Stimulated activated CD4-positive, alpha-beta T cell treated with anti-CD3 and anti-CD28 coated beads, Interleukin-1b, Interleukin-23, amount 100 ng/mL, for 1 hour (primary cell): ENCODE measurements at places on chromosomes 16 and 17.

GRCh38 chr16:79508294-79508693 is 92.2 kb downstream of the MAF start:
- DNase-seq = no peak

DNA sequence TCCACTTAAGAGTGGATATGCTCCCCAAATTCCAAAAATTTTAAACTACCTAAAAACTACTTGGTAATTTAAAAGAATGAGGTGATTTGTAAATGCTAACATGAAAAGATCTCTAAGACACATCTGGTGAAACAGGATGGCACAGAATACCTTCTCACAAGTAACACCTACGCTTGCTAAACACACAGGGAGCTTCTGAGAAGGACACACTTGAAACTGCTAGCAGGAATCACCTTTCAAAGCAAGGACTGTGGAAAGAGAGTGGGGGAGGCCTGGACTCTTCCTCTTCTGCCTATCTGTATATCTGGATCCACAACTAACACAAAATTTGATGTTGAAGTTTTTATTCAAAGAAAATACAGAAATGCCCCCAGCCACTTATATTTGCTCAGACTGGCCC is 52.4 kb downstream of the CYTH1 start:
- no peak for DNase-seq

GRCh38 chr16:31187808-31188189 is 7.9 kb downstream of the FUS start:
- DNase-seq = no peak

DNA sequence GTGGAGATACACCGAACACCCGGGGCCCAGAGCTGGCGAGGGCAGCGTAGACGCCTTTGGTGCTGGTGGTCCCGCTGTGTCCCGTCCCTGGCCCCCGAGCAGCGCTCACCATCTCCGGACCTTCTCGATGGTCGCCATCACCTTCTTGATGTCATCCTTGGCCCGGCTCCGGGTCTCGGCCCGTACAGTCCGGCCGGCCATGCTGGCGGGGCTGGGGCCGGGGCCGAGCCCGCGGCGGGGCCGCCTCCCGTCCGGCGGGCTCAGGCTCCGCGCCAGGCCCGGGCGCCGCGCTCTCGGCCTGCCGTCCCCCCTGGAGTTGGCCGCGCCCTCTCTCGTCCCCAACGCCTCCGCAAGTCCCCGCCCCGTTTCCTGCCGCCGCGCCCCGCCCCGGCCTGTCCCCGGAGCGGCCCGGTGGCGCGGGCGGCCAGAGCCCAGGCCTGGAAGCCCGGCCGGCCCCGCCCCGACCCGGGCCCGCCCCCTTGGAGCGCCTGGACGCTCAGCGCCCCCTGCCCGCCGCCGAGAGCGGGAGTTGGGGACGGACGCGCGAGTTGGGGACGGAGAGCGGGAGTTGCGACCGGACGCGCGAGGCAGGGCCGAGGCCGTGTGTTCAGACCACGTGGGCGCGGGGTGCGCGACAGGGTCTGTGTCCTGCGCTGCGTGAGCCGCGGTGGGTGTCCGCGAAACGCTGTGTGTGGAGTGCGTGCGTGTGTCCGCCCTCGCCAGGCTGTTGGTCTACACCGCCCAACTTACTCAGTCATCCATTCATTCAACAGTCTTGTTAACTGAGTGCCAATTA is at the start of gene BCL7C:
Gene BCL7C (minus strand): TSS at position 334 of the 796 bp plus-strand sequence. CDS start 133 bp downstream, at position 201.
- DNase-seq = peak; percentile 70

- DNase-seq = no peak
Measured at GRCh38 chr17:74994440-74994839, 7.0 kb downstream of the CDR2L start.

DNA sequence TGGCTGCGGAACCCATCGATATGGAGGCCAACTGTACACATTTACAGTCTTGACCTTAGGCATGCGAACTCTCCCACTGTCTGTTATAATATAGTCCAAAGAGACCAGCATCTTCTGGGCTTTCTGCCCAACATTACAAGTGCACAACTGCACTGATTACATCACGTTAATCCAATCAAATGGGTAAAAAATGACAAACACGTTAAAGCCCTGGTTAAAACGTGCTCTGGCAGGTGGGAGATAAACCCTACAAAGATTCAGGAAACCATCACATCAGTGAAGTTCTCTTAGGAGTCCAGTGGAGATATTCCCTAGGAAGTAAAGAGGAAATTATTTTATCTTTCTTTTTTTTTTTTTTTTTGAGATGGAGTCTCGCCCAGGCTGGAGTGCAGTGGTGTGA is 23.7 kb upstream of the XYLT2 start:
- no peak for DNase-seq

DNA sequence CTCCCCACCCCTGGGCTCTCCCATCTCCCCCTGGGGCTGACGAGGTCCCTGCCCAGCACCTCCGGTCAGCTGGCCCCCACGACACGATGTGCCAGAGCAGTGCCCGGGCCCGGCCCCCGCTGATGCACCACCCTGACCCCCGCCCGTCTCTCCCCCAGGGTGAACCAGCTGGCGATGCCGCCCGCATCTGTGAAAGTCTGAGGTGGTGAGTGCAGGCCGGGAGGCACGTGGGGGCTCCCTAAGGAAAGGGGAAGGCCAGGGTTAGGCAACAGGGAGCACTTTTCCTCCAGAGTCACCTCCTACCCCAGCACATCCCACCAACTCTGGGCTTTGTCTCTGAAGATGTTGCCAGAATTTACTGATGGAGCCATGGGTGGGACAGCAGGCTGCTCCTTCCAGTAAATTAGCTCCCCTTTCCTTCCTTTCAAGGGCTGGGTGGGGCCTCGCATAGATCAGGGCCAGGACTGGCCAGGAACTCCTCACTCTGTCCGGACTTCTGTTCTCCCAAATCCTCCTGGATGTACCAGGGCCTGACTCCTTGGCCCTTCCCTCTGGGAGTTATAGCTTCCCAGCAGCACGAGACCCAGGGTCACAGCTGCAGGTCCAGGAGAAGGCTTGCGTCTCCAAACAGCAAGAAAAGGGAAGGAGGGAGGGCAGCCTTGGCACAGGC is 18.3 kb downstream of the MYBBP1A start:
- no peak for DNase-seq

DNA sequence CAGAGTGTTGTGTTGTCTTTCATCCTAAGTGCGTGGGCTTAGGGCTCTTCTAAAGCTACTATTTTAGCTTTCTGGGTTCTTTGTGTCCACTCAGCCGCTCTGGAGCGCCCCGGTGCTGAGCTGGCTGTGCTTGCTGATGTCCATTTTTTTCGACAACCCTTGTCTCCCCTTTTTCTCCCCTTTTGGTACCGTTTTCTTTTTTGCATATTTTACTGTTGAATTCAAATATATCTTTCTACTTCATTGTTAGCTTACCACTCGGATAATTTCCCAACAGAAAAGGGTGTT is 1.2 kb downstream of the SRRM2 start:
- DNase-seq = no peak

DNA sequence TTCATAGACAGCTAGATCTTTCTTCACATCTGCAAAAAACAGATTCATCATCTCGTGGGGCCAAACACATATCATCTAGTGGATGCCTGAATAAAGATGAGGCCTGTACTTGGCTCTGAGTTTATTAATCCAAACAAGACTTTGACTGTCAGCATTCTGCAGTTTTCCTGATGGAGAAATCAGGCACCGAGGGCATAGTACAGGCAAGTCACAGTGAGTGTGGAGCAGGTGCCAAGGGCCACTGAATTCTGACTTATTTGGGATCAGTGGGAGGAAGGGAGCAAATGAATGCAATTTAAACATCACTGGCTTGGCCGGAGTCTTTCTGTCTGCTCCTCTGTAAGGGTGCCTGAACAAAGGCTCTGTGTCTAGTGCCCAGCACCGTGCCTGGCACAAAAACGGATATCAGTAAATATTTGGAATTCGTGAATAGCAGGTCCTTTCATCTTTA is 975 bp downstream of the CFAP20 start:
- DNase-seq = no peak

DNA sequence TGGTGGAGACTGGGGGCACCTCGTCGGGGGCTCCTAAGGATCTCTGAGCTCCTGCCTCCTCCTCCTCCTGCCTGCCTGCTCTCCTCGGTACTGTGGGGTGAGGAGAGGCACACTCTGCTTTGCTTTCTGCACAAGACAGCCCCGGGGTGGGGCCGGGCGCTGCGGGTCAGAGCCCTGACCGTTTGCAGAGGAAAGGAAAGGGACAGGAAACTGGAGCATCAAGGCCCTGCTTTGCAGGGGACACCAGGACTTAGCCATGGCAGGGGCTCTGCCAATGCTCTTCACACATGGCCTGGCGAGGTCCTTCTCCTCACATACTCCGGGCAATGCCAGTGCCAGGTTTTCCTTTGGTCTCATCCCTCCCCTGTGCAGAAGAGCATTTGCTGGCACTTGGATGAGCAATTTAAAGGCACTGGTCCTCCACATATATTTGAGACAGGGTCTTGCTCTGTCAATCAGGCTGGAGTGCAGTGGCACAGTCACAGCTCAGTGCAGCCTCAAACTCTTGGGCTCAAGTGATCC is 23.8 kb upstream of the DOC2B start:
- DNase-seq = no peak

- DNase-seq = no peak
Measured at GRCh38 chr16:48965386-48965785, 316.3 kb downstream of the CBLN1 start.

- DNase-seq = no peak
Measured at GRCh38 chr16:11672206-11673090, 4.2 kb downstream of the SNN start.

- no peak for DNase-seq
Measured at GRCh38 chr17:65011966-65012365, 44.6 kb downstream of the GNA13 start.

DNA sequence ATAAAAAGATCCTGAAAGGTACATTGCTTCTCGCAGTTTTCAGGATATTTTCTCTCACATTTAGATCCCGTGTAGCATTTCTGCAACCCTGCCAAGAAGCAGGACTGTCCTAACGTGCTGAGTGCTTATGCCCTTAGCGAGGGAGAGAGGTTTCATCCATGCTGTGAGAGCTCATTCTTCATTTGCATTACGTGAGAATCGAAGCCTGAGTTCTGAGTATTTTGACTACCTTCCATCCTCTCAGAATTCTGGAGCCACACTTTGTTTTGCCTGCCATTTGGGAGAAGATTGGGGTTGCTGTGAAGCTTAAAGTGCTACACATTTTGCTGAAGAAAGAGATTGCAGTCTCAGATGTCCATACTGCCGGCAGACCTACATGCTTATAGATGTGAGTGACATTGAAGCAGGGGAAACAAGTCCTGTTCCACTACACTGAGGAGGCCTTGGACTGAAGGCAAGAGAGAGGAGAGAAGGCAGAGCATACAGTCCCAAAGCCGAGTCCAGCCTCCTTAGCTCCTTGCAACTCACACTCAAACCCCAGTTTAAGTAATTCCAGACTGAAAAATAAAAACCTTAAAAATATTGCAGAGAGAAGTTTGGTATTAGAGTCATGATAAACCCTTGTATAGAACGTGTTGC is 183.0 kb downstream of the PRKCA start:
- no peak for DNase-seq

GRCh38 chr17:38751144-38751807 is 1.3 kb upstream of the PSMB3 start:
- no peak for DNase-seq

DNA sequence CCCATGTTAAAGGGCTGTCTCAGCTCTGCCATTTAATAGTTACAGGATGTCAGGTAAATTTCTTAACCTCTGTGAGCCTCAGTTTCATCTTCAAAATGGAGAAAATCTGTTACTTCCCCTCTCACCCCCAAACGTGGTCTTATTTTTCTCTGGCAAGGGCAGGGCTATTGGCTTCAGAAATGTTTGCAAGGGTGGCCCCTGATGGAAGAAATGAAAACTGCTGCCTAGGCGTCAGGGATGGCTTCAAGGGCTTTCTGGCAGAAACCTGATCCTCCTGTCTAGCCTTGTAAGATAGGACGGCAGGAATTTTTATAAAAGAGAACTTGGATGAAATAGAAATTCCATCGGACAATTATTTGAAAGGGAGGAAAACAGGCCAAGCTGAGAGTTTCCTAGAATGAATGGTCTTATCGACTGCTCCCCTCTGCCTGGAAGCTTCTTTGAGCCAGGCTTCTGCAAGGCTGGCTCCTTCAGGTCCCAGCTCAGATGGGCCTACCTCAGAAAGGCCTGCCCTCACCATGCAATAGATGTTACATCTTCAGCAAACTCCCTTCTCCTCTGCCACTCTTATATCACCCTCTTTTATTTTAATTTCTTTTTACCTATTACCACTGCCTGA is 43.0 kb upstream of the TANGO6 start:
- DNase-seq = no peak

GRCh38 chr16:89534252-89534756 is 26.1 kb downstream of the SPG7 start:
- DNase-seq = no peak

DNA sequence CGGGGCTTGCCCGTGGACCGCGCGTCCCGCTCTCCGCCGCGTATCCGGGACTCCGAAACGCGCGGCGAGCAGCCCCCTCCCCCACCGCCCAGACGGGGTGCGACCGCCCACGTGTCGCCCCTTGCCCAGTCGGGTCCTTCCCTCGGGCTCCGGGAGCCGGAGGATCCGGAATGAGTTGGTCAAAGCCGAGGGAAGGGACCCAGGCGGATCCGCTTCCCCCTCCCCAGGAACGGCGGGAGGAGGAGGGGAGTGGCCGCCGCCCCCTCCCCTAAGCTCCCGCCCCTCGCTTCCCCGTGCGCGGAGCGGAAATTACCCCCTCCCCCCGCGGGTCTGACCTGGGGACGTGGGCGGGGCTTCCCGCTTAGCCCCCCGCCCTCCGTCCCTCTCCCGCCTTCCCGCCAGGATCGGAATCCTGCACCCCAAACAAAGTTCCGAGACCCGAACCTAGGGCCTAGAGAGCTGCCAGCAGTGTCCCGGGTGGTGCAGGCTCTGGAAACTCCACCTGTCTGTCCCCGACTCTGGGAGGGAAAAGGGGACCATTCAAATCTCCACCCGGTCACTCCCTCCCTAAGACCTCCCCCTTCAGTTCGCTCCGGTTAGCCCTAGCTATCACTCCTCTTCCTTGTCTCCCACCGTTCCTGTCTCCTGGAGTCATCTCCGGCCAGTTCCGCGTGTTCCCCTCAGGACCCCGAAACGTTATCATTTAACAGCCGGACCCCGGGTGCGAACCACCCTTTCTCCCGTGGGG is 1.0 kb upstream of the IGF2BP1 start:
- no peak for DNase-seq

DNA sequence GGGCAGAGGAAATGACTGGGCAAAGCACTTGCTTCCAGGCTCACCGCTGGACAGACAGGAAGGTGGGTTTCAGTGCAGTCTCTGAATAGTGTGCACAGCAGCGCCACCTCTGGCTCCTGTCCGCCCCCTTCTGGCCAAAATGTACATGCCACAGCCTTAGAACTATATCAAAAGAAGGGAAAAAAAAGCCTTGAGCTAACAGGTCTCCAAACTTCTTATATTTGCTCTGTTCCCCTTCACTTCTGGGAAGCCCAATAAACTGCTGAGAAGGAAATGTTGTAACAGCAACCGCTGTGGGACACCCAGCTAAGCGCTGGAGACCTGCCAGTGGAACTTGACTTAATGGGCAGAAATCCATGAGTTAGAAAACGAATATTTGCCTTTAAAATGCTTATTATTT is 17.5 kb downstream of the COG7 start:
- peak; percentile 6 for DNase-seq

DNA sequence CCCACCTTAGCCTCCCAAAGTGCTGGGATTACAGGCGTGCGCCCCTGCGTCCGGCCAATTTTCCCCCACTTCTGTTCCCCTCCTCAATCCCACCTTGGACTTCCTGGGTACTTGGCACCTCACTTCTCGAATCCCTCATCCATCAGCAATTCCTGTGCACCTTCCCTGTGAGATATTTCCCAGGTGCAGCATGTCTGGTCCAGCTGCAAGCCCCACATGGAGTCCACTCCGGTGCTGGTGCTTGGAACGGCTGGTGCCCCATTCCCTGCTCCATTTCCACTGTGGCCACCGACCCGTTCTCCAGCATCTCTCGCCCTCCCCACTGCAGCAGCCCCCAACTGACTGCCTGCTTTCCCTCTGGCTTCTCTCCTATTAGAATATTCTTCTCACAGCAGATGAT is 35.3 kb downstream of the NOL11 start:
- no peak for DNase-seq
